ENCODE measurements at places on chromosomes 4 and X.

DNA sequence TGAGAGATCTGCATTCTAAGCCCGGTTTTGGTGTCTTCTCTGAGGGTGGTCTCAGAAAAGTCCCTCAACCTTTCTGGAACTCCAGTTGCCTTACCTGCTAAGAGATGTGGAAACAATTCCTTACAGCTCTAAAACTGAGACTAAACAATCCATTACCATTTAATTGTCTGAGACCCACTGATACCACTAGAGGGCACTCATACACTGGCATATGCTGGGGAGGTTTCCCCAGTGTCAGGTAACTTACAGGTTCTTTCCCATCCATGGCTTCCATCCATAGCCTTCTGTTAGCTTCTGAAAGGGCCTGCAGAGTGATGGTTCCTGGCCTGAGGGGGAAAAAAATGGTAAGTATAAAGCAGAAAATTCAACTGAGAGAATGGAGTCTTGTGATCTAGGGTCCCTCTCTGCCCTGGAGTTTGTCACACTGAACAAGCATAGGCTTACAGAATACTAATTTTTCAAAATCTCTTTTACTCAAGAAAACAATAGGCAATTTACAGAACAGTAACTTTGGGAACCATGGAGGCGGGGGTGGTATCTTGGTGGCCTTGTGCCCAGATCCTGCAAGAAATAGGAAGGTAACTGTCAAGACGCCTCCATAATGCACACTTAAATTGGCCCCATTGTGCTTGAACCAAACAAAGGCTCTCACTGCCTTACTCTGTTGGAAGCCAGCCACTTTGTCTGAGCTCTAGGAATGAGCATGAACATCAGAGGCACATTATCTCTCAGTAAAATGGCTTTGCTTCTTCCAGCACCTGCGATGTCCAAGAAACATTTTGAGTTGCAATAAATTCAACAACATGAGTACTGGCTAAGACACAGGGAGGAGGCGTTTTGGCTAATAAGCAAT is 236.1 kb downstream of the OPHN1 start:
- peak; percentile 31 for DNase-seq

DNA sequence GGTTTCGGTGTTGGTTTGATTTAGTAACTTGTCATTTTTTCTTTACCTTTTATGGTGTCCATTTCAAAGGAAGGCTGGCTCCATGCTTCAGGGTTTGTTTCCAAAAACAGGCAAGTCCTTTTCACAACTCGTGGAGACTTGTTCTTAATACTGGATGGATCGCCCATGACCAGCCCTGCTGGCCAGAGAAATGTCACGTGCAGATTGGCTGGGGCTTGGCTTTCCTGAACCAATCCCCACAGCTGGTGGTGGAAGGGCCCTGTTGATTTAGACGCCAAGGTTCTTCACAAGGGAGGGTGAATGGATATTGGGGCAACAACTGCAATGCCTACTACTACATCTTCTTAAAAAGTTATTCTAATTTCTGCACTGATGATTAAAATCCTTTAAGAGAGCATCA is 92.6 kb downstream of the SHROOM3 start:
- DNase-seq: no peak

DNA sequence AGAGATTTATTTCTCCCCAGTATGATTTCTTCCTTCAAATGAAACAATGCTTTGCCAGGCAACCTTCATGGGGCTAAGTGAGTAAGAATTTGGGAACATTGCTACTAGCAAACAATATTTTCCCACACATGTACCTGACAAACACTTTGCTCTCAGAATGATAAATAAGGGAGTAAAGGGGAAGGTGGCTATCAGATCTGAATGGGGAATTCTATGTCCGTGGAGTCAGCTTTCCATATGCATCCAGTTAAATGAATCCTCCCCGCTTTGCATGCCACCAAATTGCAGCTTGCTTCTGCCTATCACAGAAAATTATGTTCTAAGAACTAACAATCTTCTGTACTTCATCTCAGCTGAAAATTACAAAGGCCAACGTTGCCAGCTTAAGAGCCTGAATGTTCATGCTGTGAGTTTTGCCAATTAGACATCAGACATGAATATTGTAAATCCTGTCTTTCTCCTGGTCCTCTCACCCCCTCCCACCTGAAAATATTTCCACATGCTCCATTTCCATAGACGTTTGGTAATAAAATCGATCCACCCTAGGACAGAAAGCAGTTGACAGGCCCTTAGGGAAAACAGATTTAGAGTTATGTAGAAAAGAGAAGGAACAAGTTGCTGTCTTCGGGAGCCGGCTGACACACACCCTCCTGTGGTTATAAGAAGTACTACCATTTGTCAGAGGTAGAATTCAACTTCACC is 6.3 kb downstream of the MEPE start:
- no peak for DNase-seq

GRCh38 chr4:142708231-142708630 is 137.9 kb downstream of the INPP4B start:
- no peak for DNase-seq

DNA sequence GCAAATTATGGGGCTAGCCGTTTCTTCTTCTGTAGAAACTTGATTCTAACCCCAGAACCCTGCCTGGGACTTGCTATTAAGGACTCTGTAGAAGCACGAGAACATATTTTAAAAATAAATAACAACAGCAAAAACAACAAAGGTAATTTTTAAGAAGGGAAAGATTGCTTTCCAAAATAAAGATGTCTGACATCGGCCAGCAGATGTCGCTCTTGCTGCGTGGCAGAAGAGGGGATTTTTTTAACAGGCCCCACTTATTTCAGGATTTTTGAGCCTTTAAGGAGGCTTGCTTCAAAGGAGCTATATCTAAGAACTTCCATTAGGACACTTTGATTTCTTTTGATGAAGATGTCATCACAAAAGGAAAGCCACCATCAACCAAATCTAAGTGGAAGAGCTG is 62.8 kb upstream of the EGFL6 start:
- peak; percentile 42 for DNase-seq

- DNase-seq: no peak
Observed at GRCh38 chr4:84691170-84691691, 108.3 kb downstream of the CDS1 start.

- no peak for DNase-seq
Observed at GRCh38 chr4:75644095-75644494, 13.8 kb upstream of the CDKL2 start.

GRCh38 chrX:119374736-119375135 is 24.4 kb upstream of the SLC25A43 start:
- no peak for DNase-seq

DNA sequence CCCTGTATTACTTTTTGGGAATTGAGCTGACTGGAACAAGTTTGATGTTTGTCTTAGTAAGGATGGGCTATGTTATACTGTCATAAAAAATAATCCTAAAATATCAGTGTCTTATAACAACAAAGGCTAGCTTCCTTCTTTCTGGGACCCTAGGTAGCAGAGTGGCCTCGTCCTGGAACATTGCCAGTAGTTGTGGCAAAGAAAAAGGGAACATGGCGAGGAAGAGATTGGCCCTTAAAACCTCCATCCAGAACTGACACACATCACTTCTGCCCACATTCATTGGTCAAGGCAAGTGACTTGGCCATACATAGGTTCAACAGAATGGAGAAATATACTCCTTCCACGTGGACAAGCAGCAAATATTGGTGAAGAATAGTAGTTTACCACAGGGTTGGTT is 287.9 kb downstream of the PPP1R2C start:
- no peak for DNase-seq

DNA sequence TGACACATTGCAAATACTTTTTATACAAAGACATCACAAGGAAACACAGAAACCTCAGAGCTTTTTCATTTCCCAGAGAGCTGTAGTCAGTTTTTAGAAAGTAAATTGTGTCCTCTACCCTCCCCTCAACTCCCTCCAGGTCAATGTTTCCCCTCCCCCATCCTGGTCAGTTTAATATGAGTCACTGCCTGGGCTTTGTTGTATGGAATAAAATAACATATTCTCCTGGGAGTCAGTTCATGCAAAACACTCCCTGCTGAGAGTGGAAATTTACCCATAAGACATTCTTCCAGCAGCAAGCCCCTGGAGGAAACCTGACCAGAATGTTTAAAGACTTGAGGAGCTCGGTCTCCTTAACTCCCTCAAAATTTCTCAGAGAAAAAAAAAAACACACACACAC is 270.1 kb upstream of the LDB2 start:
- no peak for DNase-seq

- no peak for DNase-seq
Observed at GRCh38 chr4:101299899-101300540, 47.3 kb downstream of the PPP3CA start.

DNA sequence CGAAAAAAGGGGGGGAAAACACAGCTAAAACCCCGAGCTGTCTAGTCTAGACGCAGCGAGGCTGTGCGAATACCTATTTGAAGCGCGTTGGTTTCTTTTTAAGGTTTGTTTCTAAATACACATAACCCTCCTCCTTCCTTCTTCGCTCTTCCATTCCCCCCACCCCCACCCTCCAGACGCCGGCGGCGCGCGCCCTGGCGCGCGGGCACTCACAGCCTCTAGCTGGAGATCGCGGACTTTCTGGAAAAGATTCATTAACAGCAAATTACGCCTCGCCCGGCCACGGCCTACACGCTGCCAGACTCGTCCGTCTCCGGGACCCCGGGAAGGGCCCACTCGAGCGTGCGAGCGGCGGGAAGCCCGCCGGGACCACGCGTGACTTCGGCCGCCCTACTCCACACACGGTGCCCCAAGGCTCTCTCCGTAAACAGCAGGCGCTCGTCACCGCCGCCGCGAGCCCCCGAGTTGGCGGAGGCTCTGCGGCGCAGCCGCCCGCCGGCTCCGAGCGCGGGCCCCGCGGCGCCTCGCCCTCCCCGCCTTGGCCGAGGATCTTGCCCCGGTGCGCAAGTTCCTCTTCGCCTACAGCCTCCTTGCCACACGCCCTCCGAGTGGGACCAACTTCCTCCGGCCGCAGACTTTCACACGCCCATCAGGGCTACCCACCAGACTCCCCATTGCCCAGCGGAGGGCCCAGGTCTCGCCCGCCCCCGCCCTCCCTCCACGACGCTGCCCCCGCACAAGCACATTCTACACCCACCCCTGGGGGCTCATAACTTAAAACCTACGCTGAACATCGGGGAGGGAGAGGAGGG is 2.0 kb downstream of the BCOR start:
- DNase-seq: no peak

DNA sequence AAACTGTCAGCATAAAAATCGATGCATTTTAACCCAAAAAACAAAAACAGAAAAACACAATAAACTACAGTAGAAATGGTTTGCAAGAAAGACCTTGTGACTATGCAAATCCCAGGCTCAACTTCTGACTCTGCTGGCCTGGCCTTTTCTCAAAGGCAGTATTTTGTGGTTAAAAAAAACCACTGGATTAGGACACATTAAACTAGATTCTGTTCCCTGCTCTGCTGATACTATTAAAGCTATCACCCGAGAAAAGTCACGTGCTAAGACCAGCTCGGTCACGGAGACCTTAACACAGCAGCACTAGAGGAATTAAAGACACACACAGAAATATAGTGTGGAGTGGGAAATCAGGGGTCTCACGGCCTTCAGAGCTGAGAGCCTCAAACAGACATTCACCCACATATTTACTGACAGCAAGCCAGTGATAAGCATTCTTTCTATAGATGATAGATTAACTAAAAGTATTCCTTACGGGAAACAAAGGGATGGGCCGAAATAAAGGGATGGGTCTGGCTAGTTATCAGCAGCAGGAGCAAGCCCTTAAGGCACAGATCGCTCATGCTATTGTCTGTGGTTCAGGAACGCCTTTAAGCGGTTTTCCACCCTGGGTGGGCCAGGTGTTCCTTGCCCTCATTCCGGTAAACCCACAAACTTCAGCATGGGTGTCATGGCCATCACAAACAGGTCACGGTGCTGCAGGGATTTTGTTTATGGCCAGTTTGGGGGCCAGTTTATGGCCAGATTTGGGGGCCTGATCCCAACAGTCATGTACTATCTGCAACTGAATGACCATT is 16.1 kb downstream of the CBR4 start:
- DNase-seq: no peak

- no peak for DNase-seq
Observed at GRCh38 chrX:38664285-38664684, 102.9 kb downstream of the TSPAN7 start.

GRCh38 chrX:95152810-95153209 is 1478.8 kb downstream of the FAM133A start:
- DNase-seq: no peak

- DNase-seq: no peak
Observed at GRCh38 chrX:107704587-107704986, 71.0 kb downstream of the TSC22D3 start.

GRCh38 chr4:137307806-137308205 is 224.5 kb downstream of the PCDH18 start:
- no peak for DNase-seq

- peak; percentile 51 for DNase-seq
Observed at GRCh38 chrX:30935985-30936384, 46.9 kb upstream of the TAB3 start.

DNA sequence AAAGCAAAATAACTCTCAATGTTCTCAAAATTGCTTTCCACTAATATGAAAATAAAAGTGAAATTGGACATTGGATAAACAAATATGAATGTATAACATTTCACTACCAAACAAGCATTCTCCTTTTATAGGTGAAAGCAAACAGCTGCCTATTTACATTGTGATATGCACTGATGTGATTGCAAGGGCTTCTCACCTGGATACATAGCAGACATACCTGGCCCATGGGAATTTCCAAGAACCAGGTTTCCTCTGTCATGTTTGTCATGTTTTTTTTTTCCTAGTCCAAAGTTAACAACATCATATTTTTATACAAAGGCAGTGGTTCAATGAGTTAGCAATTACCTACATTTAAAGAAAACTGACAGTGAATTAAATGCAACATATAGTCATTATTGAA is 228.5 kb downstream of the ANKRD50 start:
- DNase-seq: no peak

GRCh38 chr4:1465173-1466033 is 59.2 kb upstream of the NKX1-1 start:
- peak; percentile 37 for DNase-seq

- no peak for DNase-seq
Observed at GRCh38 chrX:14194711-14195110, 165.0 kb upstream of the GEMIN8 start.

DNA sequence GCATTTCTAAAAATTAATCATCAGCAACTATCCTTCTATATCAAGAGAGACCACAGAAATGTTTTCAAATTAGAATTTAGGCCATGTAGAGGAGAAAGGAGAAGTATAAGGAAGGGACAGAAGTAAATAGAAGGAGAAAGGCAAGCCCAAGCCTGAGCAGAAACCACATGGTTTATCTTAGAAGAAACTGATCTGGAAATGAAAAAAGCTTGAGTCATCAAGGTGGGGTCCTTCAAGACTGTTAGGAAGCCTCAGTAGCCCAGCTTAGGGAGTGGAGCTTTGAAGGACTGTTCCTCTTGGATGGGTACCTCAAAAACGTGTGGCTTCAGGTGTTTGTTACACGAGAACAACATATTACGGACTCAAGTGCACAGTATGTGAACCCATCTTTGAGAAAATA is 4.5 kb downstream of the BMX start:
- no peak for DNase-seq

DNA sequence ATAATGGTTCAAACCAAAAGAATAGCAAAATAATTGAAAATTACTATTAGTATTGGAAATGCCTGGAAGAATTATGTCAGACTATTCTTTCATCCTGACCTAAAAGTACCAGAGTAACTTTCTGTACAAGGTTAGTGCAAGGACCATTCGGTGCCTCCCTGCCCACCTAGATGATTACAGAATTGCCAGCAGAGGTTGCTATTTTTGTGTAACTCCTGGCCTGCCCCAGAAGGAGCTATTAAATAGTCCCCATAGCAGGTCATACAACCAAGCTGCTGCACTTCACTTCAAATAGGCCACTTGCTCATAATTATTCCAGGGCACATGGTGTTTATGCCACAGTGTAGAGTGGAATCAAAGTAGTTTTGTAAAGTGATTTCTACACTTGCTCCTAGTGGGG is 831.1 kb upstream of the PABPC4L start:
- DNase-seq: no peak

Data from left lobe of liver (tissue), 2 donors.